ENCODE measurements at places on chromosomes 12 and 14.

DNA sequence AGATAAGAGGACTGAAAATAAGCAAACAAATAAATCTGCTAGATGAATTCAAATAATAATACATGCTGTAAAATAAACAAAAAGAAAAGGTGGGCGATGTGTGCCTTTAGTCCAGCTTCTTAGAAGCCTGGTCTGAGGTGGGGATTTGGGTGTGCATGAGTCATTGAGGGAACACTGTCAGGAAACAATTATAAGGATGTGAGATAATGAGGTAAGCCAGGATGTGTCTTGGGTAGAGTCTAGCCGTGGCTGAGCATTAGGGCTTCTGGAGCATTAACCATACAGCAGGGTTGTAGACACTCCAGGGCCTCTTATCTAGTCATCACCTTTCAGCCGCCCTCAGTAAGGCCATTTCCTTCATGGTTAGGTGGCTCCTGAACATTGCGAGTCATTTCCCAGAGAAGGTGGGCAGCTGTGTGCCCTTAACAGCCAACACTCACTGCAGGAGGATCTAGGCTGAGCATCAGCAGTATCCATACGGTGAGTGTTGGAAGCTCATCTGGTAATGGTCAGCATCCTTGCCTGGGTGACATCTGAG lies 405.6 kb downstream of the GLT1D1 start:
- no peak for DNase-seq

DNA sequence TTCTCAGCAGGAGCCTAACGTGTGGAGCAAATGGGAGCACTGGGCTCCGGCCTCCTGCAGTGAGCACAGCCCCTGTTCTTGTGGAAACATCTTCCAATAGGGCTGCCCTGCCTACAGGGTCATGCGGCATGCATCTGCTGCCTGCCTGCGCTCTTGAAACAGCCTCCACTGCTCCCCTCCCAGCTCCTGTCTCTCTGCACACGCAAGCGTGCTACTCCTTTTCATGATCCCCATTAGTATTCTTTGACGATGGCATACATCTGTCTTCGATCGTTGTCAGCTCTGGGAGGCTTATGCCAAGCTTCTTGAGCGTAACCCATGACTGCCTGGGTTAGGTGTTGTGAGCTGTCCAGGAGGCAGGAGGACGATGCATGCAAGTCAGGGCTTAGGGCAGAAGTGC lies 23.1 kb downstream of the NTF3 start:
- no peak for DNase-seq

GRCh38 chr12:79859646-79860045 lies 75.3 kb downstream of the PPP1R12A start:
- no peak for DNase-seq

GRCh38 chr12:104637604-104638003 lies 180.9 kb downstream of the CHST11 start:
- DNase-seq = no peak

- no peak for DNase-seq
Measured at GRCh38 chr12:104105461-104105860, 32.5 kb downstream of the NFYB start.

GRCh38 chr12:58496411-58497190 lies 423.7 kb downstream of the LRIG3 start:
- no peak for DNase-seq

DNA sequence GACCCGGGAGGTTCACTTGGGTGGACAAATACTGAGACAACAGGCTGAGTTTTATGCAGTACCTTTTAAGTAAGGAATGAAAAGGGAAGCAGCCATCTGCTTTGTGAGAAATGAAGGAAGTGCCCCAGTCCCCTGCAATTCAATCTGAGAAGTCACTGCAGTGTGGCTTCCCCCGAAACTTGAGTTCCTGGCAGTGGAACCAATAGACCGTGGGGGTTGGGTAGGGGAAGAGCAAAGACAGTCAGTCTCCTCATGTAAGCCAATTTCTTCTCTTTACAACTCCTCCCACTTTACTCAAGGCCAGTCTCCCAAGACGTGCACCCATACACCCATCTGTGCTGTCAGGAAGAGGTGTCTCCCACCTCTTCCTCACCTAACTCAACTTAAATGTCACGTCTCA lies 206.5 kb downstream of the BCAT1 start:
- DNase-seq = no peak

GRCh38 chr14:101132051-101132571 lies 228.6 kb upstream of the RTL1 start:
- no peak for DNase-seq

DNA sequence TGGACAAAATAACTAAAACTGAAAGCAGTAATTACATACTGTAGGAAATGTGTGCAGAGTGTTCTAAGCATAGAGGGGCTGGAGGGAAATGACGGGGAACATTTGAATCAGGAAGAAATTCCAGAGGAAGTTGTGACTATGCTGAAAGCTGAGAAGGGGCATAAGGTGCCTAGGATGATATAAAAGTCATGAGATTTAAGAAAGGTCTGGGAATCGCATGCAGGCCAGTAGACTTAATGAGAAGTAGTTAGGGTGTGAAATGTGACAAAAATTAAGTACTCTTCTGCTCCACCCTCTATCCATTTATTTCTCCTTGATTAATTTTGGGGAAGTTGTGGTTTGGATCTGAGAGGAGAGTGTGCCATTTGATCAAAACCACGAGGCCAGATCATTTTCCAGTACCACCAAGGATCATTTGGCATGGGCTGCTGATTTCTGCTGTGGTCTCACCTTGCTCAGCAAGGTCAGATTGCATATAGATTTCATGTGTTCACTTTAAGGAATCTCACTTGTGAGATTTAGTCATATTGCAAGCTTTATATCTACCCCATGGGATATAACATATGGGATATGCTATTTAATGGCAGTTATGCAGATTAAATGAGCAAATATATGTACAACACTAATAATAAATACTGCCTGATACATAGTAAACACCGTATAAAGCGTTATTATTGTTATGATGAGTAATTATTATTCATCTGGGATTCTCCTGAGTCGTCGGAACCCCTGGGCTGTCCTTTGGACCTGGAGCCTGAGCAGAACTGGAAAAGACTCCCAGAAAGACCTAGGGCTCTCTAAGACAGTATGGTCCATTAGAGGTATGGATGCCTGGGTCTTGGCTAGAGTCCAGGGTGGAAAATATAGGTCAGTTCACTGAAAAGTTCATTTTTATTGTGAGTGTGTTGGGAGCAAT lies 72.3 kb downstream of the SRGAP1 start:
- no peak for DNase-seq

GRCh38 chr14:69241577-69241976 lies 18.4 kb upstream of the GALNT16 start:
- DNase-seq = no peak

- DNase-seq = no peak
Measured at GRCh38 chr12:16323010-16323409, 24.4 kb upstream of the MGST1 start.

- no peak for DNase-seq
Measured at GRCh38 chr12:49583366-49584094, 15.6 kb upstream of the MCRS1 start.

GRCh38 chr12:14564336-14564959 lies 3.2 kb downstream of the PLBD1 start:
- no peak for DNase-seq

DNA sequence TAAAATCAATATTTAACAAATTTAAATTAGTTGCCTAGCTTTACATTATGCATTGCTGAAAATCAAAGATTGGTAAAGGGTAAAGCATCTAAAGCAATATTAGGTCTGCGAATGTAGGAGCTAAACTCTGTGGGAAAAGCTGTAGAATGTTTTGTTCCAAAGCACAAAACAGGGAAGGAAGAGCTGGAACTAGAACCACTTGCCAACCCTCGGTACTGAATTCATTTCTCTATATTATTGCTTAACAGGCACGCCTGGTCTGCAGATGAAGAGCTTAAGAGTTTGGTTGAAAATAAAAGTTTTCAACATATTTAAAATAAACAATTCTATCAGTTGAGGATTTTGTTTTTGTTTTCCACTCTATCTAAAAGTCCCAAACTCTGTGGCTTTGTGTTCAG lies 1252.8 kb upstream of the SEL1L start:
- no peak for DNase-seq

DNA sequence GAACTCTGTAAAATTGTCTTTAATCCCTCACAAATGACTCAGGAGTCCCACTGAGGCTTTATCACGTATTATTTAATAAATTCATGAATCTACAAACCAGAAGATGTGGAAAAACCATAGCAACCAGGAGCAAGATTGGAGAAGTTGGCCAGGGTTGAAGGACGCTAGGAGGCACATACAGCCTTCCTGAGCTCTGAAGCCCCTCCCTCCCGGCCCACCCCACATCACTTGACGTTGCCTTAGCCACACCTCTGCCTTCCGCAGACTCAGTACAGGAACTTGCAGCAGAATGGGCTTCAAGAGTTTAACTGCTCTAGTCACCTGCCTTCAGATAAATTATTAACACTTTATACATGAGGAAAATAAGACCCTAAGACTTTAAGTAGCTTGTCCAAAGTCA lies 33.9 kb downstream of the SLC35F4 start:
- DNase-seq = no peak

DNA sequence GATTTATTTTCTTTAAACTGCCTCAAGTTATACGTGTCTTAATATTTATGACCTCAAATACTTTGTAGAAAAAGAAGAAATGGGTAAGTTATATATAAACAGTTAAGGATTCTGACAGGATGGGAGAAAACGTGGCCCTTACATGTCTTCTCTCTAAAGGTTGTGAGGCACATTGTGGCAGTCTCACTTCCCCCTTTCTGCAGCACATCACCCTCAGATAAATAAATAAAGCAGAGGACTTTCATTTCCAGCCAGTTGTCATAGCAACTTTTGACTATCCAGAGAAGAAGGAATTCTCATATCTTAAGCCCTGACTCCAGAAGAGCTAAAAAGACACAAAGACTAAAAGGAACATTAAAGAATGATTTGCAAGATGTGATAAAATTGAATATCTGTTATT lies 28.8 kb upstream of the CEP83 start:
- no peak for DNase-seq

DNA sequence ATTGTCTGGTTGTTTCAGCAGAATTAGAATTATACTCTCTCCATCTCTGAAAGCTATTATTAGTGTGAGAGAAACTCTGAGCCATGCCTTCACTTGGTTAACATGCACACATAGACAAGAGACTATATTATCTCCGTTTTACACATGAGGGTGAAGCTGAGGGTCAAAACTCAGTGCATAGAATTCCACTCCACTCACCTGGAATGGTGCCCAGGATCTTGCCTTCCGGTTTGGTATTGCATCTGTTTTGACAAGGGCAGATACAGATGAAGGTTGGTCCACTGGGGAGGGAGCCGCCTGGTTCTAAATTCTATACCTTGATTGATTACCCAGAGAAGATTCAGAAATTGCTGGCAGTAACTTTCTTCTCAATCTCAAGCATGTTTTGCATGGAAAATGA lies 149.5 kb upstream of the PELI2 start:
- no peak for DNase-seq

GRCh38 chr12:42565633-42566032 lies 23.9 kb downstream of the PRICKLE1 start:
- DNase-seq = no peak

DNA sequence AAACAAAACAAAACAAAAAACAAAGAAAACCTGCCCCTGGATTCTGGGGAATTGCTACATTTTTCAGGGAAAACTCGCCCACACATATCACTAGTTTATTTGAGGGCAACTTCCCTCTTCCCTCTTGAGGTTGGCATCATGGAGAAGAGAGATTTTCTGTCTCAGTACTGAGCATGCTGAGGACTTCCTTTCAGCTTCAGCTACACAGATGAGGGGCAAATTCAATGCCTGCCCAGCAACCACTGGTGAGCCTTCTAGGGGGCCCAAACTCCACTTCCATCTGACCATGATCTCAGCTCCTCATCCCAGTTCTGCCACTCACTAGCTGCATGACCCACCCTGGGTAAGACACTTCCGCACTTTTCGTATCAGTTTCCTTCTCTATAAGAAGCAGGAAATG lies 63.1 kb upstream of the SCN8A start:
- DNase-seq = no peak

GRCh38 chr12:53500142-53500775 lies 824 bp upstream of the TARBP2 start:
- DNase-seq = no peak

DNA sequence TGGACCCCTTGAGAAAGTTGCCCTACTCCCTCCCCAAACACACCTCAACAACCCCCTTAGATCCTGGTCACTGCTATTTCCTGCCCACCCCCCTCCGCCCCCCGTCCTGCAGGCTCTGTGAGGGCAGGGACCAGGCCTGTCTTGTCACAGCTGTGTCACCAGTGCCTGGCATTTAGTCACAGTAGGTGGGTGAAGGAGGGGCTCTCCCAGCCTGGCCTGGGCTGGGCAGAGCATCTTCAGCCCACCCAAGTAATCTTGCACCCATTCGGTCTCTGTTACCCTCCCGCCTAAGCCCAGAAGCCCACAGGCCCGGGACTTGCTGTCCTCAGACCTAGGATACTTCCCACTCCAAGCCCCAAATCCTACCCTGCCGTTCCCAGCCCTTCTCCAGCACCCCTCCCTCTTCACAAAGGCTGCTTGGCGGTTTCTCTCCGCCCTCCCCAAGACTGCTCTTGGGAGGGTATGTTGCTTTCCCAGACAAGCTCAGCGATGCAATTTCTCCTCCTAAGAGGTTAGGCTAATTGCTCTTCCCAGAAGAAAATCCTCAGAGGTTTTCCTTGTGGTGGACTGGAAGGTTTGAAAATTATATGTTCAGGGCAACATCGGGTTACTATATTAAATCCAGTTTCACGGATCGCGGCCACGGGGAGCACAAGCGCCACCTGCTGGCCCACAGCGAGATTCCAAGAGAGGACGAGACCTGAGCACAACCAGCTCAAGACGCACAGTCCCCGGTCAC lies 50.8 kb upstream of the ZFP36L1 start:
- DNase-seq = peak; percentile 72

DNA sequence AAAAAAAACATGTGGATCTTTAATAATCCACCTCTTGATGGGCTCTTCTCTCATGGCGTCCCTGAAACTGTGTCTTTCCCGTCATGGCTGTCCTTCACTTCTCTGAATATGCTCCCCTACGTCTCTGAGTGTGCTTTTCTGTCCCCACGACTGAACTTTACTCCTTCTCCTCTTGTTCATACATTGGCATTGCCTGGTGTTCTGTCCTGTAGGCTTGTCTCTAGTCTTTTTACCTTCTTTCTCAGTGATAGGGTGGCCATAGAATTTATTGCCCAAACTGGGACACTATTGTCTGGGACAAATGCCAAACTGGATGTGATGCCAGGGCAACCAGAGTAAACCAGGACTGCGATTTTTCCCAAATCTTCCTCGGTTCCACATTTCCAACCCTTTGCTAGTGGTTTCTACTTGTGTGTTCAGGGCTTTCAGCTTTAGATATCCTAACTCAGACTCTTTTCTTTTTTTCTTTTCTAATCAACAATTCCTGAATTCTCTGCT lies 202.2 kb downstream of the ATP23 start:
- DNase-seq = no peak

GRCh38 chr12:126108247-126108646 lies 1043.0 kb downstream of the AACS start:
- DNase-seq = no peak

GRCh38 chr12:51368640-51369517 lies 22.3 kb downstream of the GALNT6 start:
- peak; percentile 82 for DNase-seq

- peak; percentile 48 for DNase-seq
Measured at GRCh38 chr12:4148418-4149056, 125.0 kb upstream of the CCND2 start.

- no peak for DNase-seq
Measured at GRCh38 chr12:59075968-59076490, 155.7 kb upstream of the LRIG3 start.
